ENCODE measurements at places on chromosomes 16 and 17. TPM values are rescaled to one million over a fixed set of nuclear protein-coding genes. Genes with fewer than 3 reads are reported as not detected.

DNA sequence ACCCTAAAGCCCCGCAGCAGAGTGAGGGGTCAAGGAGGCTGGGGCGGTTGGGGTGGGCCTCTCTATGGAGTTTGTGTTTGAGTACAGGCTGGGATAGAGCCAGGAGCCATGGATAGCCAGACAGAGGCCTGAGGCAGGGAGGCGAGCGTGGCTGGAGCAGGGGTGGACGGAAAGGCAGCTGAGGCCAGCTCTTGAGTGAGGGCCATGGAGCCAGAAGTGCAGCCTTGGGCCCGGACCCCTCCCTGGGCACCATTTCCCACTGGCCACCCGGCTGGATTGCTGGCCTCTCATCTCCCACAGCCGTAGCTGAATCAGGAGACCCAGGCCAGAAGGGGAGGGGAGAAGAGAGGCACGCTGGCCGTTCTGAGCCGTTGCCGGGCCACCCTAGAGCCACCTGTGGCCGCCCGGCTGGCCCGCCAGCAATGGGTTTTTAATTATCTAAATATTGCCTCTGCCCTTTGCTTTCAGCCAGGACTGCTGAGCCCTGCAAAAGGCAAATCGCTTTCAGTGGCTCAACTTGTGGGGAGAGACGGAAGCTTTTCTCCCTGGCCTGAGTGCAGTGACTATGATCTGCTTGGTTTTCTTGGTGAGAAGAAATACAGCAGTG, 75.2 kb upstream of the GSE1 start:
- no peak for DNase-seq

DNA sequence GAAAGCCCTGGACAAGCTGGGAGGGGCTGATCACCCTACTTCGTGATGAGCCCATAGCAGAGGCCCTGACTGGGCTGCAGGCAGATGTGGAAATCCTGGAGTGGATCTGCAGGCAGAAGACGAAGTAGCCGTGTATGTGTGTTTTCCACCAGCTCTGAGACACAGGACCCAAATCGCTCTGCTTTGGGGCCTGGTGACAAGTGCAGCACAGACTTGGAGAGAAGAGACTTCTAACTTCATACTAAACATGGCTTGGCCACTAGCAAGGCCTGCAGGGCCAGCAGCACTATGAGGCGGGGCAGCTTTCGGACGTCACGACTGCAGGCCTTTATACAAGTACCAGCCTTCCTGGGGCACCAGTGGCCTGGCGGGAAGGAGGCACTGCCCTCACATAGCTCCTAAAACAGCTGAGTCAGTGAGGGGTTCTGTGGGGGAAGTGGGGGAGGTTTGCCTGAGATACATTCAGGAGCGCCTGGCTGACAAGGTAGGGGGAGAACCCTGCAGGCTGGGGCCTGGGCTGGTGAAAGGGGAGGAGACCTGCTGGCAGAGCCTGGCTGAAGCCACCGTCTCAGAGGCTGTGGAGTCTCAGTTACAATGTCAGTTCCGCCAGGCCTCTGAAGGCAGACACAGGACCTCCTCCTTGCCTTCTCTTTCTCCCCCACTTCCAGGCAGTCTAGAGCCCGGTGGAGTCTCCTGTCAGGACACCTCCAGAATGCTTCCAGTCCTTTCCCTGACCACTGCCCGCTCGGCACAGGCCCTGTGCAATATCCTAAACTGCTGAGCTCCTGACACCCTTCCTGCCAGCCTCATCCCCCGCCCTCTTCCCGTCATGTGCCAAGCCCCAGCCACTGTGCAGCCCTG, 73.4 kb downstream of the WSB1 start:
- no peak for DNase-seq

Gene NDUFAF8
- total RNA-seq, result 29.9 TPM

Gene FBXO39
- total RNA-seq, result not detected

DNA sequence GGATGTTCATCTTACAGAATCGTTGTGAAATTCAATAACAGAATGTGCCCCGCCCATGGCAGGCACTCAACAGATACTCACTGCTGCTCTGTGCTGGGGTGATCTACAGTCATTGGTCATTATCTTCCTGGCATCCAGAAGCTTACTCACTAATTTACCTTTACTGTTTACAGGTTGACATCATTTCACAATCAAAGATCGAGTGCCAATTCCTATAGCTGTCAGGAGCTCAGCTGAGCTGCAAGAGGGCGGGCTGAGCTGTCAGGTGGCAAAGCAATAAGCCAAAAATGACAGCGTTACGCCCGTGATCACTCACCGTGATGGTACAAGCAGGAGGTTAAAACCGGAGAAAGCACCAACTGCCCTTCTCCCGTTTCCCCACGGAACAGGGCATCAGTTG, 51.2 kb downstream of the LITAF start:
- no peak for DNase-seq

GRCh38 chr16:81498351-81498750, 53.7 kb downstream of the CMIP start:
- DNase-seq, result no peak

GRCh38 chr16:627454-628239, 3.1 kb upstream of the WFIKKN1 start:
- DNase-seq, result no peak

DNA sequence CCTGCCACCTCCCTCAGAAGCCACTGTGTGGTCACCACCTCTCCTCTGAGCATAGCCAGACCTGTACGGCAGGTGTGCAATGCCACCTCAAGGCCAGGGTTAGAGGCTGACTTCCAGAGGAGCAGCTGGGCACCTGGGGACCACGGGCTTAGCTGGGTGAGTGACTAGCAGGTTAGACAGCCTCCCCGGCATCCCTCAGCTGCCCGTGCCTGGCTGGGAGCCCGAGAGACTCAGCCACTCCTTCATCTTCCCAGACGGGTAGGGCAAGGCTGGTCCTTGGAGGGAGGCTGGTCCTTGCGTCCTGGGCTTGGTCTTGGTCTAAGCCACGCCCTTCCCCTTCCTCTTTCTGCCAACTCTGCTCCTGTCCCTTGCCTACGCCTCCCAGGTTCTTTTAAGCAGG, 7.8 kb downstream of the CRHR1 start:
- DNase-seq, result peak; percentile 6

DNA sequence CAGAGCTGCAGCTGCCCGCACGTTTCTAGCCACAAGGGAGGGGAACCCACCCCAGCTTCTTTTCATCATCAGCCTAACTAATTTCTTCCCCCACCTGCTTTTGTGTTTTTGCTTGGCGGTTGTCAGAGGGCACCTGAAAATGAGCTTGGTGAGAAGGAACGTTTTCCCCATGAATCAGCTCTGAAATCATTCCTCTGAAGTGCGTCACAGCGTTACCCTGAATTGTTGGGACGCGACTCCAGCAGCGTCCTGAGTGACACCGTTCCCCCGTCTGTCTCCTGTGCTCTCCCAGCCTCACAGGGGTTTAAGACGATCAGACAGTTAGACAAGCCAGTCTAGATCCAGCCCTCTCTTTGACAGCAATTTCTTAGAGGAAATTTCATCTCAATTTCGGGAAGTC, 722.9 kb upstream of the EEF2KMT start:
- no peak for DNase-seq

DNA sequence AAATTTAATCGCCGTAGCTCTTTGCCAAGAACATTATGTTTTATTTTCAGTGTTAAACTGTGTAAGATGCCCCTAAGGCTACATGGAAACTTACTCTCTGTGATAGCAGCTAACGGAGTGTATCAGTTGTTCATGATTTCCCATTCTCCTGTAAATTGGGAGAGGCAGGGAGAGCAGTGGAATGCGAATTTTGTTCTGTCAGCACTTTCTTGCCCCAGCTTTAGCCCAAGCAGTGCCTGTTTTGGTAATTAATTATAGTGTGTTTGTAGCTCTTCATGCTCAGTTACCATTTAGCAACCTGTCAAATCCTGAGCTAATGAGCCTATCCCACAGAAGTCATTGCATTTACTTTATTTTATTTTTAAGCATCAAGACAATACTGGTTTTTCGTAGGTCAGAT, 475.1 kb upstream of the RBFOX1 start:
- no peak for DNase-seq

DNA sequence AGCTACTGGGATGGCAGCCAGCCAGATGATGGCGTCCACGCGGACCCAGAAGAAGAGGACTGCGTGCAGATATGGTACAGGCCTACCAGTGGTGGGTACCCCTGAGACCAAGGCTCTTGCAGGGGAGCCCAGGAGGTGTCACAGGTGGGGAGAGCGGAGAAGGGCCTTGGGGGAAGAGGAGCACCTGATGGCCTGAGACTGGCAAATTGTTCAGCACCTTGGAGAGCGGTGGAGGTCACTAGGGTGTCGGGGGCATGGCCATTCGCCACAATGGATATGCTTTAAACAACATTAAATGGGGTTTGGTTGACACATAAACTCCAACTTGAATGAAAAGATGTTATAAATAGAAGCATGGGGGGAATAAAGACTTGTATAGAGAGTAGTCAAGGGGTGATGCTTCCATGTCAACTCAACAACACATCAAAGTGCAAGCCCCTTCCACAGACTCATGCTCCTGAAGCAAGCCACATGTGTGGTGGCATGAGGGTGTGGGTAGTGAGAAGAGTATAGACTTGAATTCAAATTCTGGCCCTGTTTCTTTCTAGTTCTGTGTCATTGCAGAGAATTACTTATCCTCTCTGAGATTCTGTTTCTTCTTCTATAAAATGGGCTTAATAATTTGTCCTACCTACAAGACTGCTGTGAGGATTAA, 22.2 kb downstream of the CLEC19A start:
- no peak for DNase-seq

DNA sequence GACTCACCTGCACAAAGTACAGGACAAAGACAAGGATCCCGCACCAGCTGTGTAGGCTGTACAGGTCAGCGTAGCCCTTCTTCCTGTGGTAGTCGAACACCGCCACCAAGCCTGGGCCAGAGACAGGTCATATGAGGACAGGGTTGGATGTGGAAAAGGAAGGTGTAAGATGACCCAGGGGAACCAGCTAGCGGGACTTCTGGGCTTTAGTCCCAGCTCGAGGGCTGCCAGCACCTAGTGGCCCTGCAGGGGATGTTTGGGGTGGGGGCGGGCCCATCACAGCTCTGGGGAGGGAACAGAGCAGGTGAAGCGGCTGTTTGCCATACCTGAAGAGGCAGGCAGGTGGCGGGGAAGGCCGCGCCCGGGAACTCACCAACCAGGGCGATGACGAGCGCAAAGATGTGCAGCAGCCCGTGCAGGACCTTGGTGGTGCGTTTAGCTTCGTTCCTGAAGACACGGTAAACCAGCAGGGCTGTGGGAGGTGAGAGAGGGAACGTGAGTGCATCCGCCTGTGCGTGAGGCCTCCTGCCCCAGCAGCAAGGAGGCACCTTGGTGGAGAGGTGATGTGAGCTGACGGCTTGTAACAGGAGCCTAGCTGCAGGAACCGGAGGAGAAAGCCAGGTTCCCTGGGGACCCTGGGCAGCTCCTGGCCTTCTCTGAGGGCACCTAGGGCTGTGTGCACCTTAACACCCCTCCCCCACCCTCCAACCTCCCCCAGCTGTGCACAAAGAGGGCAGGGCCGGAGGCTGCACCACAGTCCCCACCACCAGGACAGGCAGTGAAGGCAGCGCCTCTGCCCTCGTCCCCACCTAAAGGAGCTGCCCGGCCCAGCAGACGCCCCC, 10.2 kb downstream of the CYB561 start:
- DNase-seq, result peak; percentile 67

Gene CLEC18A
- total RNA-seq, result 2.0 TPM

Gene CACNG5
- not detected for total RNA-seq

Gene KRT39
- not detected for total RNA-seq

Gene WFIKKN1
- total RNA-seq, result 3.6 TPM
